Activated T-helper 2 cell treated with anti-CD3 and anti-CD28 coated beads, Interferon-gamma antibody, Interleukin-2, Interleukin-4, amounts not matched to agents 10 μg/mL and 5 μg/mL and 100 μg/mL, durations not matched to agents 14 hours and 24 hours and 36 hours (primary cell): ENCODE measurements at places on chromosomes 5 and 9.

DNA sequence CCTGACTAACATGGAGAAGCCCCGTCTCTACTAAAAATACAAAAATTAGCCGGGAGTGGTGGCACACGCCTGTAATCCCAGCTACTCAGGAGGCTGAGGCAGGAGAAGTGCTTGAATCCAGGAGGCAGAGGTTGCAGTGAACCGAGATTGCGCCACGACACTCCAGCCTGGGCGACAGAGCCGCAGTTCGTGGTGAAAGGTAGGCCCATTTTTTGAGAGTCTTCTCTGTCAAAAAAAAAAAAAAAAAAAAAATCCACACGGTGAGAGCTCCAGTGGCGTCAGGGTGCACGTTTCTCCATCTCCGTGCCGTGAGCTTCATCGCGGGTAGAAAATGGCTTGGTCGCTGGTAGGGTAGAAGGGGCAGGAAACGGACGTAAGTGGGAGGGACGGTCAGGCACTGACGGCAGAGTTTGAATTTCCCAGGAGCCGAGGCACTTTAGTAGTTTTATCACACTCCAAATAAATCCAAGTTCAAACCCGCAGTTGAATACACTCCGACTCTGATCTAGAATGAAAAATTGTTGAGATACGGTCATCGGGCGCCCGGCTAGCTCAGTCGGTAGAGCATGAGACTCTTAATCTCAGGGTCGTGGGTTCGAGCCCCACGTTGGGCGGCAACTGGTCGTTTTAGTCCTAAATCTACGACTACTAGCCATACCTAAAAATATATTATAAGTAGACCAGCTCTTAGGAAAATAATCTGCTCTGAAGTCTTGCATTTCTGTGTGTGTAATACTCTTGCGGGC, 2.4 kb upstream of the TRIM7 start:
- peak overlapping the region; percentile 90 for H3K4me3 ChIP-seq
- peaks cover 31% of the 10 kb centered on the region for H3K4me1 ChIP-seq
- peaks cover 2% of the 10 kb centered on the region for H3K36me3 ChIP-seq
- peak; percentile 74 for DNase-seq
- peak overlapping the region; percentile 92 for H3K27ac ChIP-seq

DNA sequence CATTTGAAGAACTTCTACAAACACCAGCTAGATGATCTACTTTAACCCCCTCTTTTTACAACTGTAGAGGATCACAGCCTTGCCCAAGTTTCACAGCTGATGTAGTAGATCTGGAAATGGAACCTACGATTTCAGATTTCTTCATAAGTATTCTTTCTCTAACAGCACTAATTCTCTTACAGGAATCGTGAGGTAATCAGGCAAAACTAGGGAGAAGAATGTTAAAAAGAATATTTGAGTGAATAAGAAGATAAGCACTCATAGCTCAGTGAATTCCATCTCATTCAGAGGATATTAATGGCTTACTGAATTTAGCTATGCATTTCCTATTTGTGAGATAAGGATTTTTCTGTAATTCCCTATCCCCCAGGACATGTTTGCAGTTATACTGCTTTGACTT, 42.1 kb downstream of the NADK2 start:
- H3K36me3 ChIP-seq, result peaks cover 16% of the 10 kb centered on the region
- no peak for DNase-seq
- H3K27me3 ChIP-seq, result no peaks in the 10 kb centered on the region
- H3K27ac ChIP-seq, result no peak overlapping the region
- H3K4me1 ChIP-seq, result no peaks in the 10 kb centered on the region

DNA sequence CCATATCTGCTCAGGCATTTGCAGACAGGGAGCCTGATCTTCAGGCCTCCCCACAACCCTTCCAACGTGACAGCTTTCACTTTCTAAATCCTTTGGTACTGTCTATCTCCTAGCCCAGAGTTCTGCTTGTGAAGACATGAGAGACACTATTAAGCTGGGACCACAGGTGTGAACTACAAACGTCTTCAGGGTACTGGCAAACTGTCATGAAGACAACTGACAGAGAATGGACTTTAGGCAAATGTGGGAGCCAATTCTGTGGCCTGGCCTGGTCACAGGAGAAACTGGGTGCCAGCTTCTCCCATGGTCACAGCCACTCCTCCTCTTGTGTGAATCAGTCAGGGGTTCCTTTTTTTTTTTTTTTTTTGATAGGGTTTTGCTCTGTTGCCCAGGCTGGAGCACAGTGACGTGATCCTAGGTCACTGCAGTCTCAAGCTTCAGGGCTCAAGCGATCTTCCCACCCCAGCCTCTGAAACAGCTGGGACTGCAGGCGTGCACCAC, 10.4 kb downstream of the TRIM14 start:
- peak; percentile 48 for DNase-seq
- no peaks in the 10 kb centered on the region for H3K27me3 ChIP-seq
- peak overlapping the region; percentile 93 for H3K27ac ChIP-seq
- H3K36me3 ChIP-seq, result peaks cover 74% of the 10 kb centered on the region
- H3K4me3 ChIP-seq, result peak overlapping the region; percentile 27
- peaks cover 63% of the 10 kb centered on the region for H3K4me1 ChIP-seq

DNA sequence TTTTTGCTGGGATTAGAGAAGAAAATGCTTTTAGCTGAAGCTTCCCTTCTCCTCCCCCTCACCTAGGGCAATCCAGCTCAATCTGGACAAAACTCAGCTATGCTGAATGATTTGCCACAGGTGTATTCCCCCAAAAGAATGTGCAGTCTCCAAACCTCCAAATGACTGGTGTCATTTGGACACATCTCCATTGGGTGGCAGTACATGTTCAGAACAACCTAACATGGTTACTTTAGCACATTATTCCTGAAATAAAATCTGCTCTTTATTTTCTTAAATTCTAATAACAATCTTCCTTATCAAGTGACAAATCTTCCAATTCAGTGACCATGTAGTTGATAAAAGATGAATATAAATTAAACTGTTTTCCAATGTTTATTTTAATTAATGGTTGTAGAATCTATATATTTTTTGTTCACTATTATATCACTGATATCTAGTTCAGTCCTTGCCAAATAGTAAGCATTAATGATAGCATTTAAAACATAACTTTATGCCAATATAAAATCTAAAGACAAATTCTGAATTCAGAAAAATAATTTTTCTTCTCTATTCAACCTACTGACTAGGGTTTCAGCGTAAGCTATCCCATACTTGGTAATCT, 61.3 kb upstream of the MOCS2 start:
- H3K27ac ChIP-seq, result no peak overlapping the region
- H3K4me3 ChIP-seq, result no peak overlapping the region
- no peaks in the 10 kb centered on the region for H3K4me1 ChIP-seq
- peaks cover 25% of the 10 kb centered on the region for H3K27me3 ChIP-seq
- H3K36me3 ChIP-seq, result no peaks in the 10 kb centered on the region

- H3K27me3 ChIP-seq, result peaks cover 12% of the 10 kb centered on the region
- H3K36me3 ChIP-seq, result no peaks in the 10 kb centered on the region
- no peak overlapping the region for H3K27ac ChIP-seq
- H3K4me3 ChIP-seq, result no peak overlapping the region
- DNase-seq, result no peak
Measured at GRCh38 chr9:76638001-76638400, 126.2 kb upstream of the PCA3 start.
